RPMI8226 (cell line): ENCODE measurements at places on chromosomes 1 and 21.

DNA sequence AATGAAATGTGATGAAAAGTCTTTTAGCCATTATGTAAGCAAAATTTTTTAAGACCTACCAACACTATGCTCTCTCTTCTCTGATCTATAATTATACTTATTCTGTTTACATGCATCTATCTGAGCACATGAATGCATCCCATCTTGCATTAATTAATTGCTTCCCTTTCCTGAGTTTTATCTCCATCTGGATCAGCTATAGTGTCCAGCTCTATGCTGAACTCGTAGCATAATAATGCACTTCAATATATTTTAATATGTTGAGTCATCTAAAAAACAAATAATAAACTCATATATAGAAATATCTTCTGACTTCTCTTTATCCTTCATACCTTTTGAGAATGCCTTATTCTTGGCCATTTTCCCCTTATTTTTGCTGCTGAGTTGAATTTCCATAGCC, 1097.8 kb downstream of the TTLL7 start:
- no peak for DNase-seq

DNA sequence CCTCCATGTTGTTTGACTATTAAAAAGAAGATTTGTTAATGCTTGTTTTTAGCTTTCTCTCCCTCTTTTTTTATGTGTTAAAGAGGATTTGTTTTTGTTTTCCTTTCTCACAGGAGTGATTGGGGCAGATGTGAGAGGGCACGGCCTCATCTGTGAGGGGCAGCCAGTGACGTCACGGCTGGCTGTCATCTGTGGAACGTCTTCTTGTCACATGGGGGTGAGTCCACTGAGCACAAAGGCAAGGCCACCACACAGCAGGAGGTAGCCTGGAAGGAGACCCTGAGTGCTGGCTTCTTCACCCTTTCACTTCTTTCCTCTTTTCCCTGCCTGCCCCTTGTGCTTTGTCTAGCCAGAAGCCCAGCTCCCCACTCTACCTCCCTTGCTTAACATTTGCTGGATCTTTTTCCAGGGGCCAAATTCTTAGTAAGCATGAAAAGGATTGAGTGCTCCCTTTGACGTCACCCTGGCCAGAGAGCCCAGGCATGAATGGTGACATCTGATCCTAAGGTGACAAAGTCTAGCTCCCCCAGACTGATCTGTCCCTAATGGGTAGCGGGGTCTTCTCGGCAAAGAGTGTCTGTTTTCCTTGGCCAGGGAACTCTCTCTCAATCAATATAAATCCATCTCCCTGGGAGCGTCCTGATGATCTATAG, 257.2 kb downstream of the FGGY start:
- no peak for DNase-seq

GRCh38 chr1:21663248-21663950, 5.8 kb downstream of the RAP1GAP start:
- no peak for DNase-seq

DNA sequence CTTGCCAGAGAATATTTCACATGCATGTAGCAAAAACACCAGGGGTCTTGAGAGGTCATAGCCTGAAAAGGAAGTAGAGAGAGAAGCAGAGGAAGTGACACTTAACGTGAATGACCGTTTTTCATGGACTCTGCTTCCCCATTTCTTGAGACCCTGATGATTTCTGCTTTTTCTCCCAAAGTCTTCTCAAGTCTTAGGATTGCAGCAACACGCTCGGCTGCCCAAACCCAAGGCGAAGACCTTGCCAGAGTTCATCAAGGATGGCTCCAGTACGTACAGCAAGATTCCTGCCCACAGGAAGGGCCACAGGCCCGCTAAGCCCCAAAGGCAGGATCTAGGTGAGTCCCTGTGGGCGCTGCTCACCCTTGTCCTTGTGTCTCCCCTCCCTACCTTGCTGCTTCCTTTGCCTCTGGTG, 12.8 kb downstream of the THEMIS2 start:
- no peak for DNase-seq

DNA sequence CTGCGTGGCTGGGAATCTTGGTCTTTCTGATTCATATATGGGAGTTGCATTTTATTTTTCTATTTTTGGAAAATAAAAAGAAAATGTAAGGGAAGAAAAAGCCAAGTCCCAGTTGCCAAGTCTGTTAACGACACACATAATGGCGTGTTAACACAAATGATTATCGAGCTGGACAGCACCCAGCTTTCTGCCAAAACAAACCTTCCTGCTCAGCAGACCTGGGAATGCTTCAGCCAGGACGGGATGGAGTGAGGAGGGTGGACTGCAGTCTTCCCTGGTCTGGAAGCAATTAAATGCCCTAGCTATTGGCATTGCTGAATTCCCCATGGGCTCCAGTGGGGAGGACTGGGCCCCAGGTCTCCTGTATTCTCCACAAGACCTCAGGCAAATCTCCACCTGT, 184.2 kb upstream of the USP24 start:
- no peak for DNase-seq

- no peak for DNase-seq
These were observed 24.4 kb upstream of the PTPRF start for GRCh38 chr1:43506233-43506632.

DNA sequence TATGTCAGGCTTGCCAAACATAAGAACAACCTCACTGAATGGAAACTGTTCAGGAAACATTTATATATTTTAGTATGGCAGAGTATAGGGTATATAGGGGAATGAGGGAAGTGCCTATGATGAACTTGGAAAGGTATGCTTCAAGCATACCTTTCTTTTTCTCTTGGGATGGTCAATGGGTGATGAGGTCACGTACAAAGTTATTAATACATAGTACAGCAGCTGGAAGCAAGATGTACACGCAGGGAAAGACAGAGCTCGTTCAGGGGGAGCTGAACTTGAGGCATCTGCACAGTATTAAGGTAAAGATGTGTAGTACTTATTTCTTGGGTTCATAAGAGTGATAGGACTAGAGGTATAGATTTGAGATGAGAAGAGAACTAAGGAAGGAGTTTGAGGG, 61.5 kb downstream of the ABCD3 start:
- DNase-seq: no peak

DNA sequence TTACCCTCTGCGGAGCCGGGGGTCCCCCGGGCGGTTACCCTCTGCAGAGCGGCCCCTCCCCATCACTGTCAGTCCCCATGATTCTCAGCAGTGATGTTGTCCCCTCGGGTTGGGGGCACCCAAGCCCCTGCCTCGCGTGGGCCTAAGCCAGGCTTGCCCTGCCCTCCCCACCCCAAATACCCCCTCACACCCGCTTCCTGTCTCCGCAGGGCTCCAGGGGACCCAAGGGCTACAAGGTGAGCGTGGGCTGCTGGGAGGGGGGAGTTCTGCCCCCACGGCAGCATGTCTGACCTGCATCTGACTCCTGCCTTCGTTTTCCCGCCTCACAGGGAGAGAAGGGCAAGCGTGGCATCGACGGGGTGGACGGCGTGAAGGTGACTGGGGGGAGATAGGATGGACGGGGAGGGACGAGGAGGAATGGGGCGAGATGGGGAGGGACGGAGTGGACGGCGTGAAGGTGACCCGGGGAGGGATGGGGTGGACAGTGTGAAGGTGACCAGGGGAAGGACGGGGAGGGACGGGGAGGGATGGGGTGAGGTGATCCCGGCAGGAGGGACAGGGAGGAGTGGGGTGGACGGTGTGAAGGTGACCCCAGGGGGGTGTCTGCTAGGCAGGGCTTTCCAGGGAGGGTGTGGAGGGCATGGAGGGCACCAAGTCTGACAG, 8.6 kb downstream of the COL6A1 start:
- no peak for DNase-seq

DNA sequence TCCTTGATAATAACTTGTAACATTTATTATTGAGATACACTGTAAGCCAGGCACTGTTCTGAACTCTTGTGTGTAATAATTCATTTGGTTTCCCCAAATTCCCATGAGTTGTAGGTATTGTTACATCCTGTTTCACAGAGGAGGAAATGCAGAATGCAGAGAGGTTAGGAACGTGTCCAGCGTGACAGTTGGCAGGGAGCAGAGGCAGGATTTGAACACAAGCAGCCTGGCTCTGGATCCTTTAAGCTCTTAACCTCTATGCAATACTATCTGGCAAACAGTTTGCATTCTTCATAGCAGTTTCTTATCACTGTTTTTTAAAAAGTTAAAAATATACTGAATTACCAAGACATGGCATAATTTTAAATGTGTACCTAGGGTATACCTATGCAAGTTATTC, 30.5 kb downstream of the EEIG2 start:
- no peak for DNase-seq

GRCh38 chr1:14693949-14694348, 95.5 kb downstream of the KAZN start:
- no peak for DNase-seq
